Activated CD8-positive, alpha-beta memory T cell treated with anti-CD3 and anti-CD28 coated beads for 1 hour (primary cell): ENCODE measurements at places on chromosomes 6 and 20.

GRCh38 chr20:62418709-62419487 is 8.4 kb downstream of the RBBP8NL start:
- DNase-seq: no peak

DNA sequence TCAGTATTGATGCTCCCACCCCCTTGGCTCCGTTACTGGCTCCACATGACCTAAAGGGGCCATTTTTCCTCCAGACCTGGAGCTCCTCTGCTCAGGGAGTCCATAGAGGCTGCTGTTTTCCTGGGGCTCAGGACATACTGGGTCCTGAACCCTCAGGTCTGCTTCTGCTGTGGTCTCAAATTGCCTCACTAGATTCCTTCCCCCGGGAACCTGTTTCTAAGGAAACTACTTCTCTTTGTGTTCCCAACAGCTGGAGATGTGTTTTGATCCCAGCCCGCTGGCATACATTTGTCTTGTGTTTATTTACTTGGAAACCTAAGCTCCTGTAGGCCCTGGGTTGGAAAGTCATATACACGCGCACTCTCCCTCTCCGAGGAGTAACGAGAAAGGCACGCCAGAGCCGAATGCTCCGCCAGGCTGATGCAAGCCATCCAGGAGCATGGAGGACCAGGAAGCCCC is 222.8 kb downstream of the UST start:
- no peak for DNase-seq

DNA sequence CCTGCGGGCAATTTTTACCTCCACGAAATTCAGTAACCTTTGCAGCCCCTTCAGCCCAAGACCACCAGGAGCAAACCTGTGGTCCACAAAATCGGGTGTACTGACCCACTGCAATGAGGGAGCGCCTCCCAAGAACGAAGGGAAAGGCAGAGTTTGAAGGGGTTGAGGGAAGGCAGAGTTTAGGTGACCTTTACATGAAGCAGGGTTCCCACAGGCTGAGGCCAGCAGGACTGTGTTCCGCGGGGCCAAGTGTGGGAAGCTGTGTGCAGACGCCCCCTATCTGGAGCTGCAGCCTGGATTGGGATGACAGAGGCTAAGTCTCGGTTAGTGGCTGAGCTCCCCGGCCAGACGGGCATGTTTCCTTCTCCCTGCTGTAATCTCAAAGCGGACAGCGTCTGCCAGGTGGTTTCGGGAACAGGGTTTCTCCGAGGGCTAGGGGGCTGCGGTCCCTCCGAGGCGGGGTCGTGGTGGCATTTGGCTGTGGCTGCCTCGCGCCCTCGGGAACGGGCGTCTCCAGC is 826 bp upstream of the PYGB start:
- no peak for DNase-seq

DNA sequence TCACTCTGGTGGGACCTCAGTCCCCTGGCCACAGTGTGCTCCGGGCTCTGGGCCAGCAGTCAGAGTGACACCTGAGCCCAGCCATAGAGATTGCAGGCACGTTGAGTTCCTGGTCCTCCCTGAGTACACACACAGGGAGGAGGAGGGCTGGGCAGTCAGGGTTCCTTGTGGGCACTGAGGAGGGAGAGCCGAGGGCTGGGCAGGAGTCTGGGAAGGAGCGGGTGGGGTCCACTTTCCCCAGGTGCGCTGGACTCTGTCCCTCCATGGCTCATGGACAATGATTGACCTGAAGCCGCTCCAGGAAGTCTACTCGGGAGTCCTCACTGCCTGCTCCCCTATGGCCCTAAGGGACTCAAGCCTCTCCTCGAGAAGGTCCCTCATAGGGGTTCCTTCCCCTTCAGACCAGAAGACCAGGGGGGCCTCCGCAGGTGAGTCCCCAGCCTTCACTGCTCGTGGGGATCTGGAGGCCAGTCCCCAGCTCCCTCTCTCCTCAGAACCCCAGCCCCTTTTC is 1.1 kb downstream of the SLC44A4 start:
- no peak for DNase-seq
